ENCODE measurements at places on chromosomes 5 and 9.

DNA sequence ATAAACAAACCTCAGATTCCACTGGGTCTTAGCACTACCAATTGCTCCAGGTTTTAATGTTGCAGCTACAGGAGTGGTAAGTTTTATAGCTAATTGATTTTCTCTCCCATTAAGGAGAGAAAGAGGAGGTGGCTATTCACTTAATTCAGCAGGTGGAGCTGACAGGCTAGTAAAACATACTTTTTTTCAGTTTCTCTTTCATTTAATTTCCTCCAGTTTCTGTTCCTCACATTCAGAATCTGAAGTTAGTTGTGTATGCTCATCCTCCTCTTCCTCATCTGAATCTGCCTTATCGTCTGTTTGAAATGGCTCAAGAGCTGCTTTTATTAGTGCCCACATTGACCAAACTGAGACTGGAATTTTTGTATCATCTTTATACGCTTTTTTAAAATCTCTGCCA lies 98.0 kb downstream of the PLPPR1 start:
- DNase-seq: no peak

GRCh38 chr5:88377705-88378656 lies 109.3 kb upstream of the TMEM161B start:
- no peak for DNase-seq

GRCh38 chr9:99167119-99167518 lies 54.6 kb downstream of the ALG2 start:
- DNase-seq: no peak

DNA sequence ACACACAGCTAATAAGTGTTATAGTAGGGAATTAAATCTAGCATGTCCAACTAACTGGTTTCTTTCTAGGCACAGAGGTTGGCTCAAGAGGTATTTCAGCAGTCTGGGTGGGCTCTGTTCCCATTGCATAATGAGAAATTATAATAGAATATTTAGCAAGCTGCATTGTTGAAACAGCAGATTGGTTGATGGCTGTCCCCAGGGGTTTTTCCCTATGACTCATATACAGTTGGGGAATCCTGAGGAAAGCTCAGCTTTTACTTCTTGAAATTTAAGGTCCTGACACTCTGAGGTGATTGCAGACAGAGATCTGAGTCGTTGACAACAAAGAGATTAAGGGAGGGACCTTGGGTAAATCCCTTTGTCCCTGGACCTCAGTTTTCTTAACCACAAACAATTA lies 38.3 kb upstream of the TNFSF8 start:
- no peak for DNase-seq

DNA sequence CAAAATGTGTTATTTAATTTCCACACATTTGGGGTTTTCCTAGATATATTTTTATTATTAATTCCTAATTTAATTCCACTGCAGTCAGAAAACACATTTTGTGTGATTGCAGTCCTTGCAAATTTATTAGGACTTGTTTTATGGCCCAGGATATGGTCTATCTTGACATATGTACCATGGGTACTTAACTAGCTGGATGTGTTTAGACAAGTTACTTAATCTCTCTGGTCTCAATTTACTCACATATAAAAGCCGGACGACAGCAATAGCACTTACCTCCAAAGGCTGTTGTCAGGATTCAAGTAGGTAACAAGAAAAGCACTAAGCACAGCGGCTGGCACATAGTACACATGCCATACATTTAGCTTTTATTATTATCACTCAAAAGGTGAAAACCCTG lies 118.2 kb upstream of the MSX2 start:
- no peak for DNase-seq

- DNase-seq: no peak
Measured at GRCh38 chr9:110669433-110669832, 842 bp downstream of the MUSK start.

- DNase-seq: no peak
Measured at GRCh38 chr9:108095496-108095895, 605.9 kb upstream of the KLF4 start.

DNA sequence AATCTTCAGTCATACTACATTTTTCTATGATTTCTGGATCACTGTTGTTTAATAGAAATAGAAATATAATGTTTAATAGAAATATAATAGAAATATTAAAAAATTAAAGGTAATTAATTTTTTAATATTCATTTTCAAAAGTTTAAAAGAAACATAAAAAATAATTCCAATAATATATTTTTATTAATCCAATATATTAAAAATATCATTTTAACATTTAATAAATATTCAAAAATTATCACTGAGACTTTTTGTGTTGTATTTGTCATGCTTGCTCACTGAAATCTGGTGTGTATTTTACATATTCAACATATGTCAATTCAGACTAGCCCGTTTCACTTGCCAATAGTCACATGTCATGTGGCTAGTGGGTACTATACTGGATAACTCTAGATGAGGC lies 80.6 kb upstream of the SLCO6A1 start:
- no peak for DNase-seq

GRCh38 chr5:33118761-33119415 lies 321.9 kb upstream of the TARS1 start:
- DNase-seq: no peak

DNA sequence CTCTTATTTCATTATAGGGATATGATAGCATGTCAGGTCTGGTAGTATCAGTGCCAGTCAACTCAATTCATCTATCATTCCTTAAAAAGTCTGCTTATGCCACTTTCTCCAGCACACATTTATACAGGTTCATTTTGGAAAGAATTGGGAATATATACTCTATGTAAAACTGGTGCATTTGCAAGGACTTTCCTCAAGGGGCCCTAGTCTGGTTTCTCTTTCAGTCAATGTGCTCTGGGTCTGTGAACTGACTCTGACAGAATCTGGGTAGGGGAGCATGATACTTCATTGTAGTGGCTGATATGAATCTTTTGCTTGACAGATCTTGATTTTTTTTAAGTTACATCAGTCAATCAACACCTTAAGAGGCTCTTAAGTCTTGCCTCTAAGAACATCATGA lies 313.9 kb downstream of the HTR1A start:
- no peak for DNase-seq

DNA sequence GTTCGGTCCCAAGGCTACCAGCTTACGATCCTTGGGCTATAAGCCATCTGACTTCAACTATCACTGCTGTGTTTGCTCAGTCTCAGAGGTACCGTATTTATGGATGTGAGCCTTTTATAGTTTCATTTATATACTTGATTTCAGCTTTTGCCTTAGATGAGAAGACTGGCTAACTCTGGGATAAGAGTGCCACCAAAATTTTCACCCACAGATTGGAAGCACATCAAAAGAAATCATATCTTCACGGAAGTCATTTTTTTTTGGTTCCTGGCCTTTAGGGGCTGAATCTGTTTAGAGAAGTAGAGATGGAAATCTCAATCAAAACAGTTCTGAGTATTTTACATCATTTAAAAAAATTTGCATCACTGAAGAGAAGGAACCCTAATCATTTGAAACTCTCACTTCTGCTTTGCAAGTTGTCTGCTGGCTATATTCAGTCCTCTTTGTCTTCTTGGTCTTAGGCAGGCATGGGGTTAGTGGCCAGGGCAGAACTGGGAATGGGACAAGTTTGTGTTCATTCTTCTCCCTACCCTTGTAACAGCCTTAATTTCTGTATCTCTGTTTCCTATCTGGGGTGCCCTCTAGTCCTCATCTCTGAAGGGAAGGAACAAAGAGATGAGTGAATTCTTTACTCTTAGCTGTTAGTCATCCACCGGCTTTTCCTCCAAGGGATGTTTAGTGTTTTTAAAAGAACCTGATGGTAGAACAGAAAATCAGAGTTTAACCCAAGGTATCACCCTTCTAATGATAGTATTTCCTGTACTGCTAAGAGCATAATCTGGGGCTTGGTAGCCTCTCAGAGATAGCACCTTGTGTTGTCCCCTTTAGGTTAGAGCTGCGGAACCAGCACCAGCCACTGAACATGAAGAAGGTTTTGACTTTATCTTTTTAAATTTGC lies 14.1 kb upstream of the TNFAIP8 start:
- no peak for DNase-seq

GRCh38 chr5:127089191-127089590 lies 15.9 kb upstream of the C5orf63 start:
- no peak for DNase-seq

All from GM04504 (cell line).